Stimulated activated CD8-positive, alpha-beta memory T cell treated with anti-CD3 and anti-CD28 coated beads, Interleukin-15, amount 100 ng/mL, for 24 hours (primary cell): ENCODE measurements at places on chromosomes 16 and 17.

DNA sequence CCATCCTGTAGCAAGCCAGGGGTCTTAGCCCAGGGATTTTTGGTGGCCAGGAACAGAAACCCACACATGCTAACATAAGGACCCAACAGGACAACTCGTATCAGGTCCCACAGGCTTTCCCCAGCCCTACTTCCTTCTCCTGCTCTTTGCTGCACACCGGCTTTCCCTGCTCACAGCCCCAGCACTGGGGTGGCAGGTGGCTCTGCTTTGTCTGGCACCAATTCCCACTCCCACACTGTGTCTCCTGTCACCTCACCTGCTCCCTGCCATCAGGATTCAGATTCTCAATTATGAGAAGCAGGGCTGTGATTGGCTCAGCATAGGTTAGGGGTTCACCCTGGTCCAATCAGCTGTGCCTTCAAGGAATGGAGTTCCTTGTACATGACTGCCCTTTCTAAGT lies 94.1 kb downstream of the TMEM132E start:
- no peak for DNase-seq

DNA sequence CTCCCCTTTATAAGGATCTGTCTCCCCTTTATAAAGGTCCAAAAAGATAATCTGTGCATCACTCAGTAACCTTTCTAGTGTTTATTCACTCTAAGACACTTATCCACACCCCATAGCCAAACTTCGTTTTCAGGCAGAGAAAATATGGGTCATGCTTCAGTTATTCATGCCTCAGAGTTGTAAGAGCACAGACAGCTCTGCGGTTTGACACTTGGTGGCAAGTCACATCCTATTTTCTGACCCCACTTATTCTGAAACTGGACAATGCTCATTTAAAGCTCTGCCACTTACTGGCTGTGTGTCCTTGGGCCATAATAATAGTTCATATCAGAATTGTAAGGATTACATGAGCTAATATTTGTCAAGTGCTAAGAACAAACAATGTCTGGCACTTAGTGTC lies 2.0 kb upstream of the KRTAP2-1 start:
- DNase-seq = no peak

- no peak for DNase-seq
These were observed 50.2 kb downstream of the PDPK1 start for GRCh38 chr16:2587891-2588565.

DNA sequence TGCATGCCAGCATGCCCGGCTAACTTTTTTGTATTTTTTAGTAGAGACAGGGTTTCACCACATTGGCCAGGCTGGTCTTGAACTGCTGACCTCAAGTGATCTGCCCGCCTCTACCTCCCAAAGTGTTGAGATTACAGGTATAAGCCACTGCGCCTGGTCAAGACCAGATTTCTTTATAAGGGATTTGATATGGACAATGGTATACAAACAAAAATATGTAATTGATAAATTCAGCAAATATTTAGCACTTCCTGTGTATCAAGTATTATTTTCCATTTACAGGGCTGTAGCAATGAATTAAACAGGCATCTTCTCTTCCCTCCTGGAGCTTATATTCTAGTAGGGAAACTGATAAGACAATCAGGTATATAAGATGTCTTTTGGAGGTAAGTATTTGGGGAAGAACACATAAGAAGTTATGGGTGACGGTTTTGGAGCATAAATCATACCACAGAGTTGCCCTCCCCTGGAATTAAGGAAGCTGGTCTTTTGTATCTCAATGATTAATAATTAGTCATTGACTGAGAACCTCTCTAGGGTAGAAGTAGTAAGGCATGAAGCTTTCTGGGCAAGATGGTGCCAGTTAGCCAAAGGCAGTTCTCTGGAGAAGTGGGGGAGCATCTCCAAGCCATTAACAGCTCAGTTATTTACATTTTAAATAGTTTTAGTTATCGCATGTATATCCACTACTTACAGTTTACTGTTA lies 35.8 kb downstream of the TANC2 start:
- DNase-seq = no peak

DNA sequence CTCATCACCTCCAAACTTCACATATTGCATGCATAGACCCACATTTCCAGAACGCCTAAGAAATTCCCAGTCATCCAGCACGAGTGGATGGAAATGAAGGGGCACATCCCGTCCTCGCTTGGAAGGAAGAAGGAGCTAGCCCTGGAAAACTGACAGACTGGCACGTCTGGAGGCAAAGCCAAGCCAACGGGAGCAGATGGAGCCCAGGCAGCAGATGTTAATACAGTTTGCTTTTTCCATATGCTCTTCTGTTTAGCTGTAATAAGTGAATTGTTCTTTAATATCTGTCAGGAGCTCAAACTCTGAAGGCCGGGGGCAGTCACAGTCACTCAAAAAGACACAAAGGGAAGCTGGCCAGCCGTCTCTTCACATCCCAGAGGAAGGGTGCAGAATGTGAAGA lies 187.7 kb downstream of the XYLT1 start:
- no peak for DNase-seq

GRCh38 chr17:4750606-4751005 lies 10.9 kb upstream of the CXCL16 start:
- no peak for DNase-seq

- DNase-seq = no peak
These were observed 19.2 kb downstream of the ASIC2 start for GRCh38 chr17:33273743-33274410.
